Colonic mucosa (tissue), 4 donors: ENCODE measurements at places on chromosomes 7 and 10. TPM values are rescaled to one million over a fixed set of nuclear protein-coding genes. Genes with fewer than 3 reads are reported as not detected.

The HOXA11 gene
- total RNA-seq = 3.7 TPM

GRCh38 chr10:69847883-69848282 is 46.2 kb downstream of the COL13A1 start:
- H3K27ac ChIP-seq = no peak overlapping the region
- DNase-seq = no peak
- no peaks in the 10 kb centered on the region for H3K27me3 ChIP-seq
- H3K4me1 ChIP-seq = no peaks in the 10 kb centered on the region
- H3K4me3 ChIP-seq = no peak overlapping the region

DNA sequence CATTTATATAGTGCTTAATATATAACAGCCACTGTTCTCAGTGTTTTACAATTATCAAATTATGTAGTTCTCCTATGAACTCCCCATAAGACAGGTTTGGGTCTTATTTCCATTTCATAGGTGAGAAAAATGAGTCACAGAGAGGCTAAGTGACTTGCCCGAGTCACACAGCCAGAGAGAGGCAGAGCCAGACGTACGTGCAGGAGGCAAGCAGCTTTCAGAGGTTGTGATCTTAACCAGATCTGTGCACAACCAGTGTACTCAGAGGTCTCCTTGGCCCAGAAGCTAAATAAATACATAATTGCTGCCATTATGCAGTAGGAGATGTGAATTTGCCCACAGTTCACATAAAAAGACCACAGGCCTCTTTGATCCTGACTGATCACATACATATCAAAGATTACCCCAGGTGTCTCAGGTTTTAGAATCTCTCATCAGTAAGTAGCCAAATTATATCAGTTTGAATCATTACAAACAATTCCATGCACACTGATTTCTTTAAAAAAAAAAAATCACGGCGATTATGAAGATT is 304.7 kb upstream of the AOAH start:
- no peak for DNase-seq
- H3K27ac ChIP-seq = no peak overlapping the region
- H3K4me3 ChIP-seq = no peak overlapping the region
- H3K4me1 ChIP-seq = no peaks in the 10 kb centered on the region

DNA sequence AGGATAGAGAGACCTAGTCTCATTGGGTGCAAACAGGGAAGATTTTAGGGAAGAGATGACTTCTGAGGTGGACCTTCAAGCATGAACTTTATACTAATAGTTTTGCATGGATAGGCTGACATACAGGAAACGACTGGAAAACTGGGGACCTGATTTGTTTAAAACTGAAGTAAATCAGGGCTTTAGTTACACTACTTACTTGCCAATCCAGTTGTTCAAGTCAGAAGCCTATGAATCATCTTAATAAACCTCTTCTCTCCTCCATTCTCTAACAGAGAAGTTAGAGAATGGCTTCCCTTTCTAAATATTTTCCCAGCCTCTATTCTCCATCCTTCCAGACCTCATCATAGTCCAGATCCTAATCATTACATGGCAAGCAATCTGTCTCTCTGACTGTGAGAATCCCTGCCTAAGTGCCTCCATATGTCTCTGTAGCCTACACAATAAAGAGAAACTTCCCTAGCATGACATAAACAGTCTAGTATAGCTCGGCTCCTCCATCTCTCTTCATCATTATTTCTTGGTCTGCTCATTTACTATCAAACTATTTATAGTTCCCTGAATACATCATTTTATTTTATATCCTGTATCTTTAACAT is 55.8 kb downstream of the PRKG1 start:
- H3K4me1 ChIP-seq = no peaks in the 10 kb centered on the region
- H3K27me3 ChIP-seq = no peaks in the 10 kb centered on the region
- no peak for DNase-seq
- no peak overlapping the region for H3K27ac ChIP-seq

DNA sequence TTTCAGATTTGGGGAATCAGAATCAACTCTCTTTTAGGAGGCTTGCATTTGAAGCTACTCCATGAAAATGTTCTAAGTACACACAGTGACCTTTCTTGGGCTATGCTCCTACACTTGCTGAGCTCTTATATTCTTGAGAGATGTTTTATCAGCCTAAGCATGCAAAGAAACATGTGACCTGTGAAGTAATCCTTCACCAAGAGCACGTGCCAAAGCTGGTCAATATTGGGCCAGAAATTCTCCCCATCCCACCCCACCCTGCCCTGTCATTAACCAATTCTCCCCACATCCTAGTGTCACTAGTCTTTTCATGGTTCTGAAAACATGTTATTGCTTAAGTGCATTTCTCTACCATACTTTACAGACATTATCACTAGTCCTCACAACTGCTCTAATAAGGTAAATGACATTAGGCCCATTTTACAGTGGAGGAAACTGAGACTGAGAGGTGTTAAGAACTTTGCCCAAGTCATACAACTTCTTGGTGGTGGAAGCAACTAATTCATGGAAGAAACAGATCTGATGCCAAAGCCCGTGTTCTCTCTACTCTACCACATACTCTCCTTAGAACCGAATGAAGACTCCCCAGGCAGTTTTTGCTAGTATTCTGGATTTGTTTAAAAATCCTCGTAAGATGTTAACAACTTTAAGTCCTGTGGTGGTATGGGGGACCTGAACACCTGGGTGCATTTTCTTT is 200.6 kb downstream of the PTEN start:
- no peaks in the 10 kb centered on the region for H3K36me3 ChIP-seq
- H3K27ac ChIP-seq = no peak overlapping the region
- no peak overlapping the region for H3K4me3 ChIP-seq
- H3K4me1 ChIP-seq = no peaks in the 10 kb centered on the region

DNA sequence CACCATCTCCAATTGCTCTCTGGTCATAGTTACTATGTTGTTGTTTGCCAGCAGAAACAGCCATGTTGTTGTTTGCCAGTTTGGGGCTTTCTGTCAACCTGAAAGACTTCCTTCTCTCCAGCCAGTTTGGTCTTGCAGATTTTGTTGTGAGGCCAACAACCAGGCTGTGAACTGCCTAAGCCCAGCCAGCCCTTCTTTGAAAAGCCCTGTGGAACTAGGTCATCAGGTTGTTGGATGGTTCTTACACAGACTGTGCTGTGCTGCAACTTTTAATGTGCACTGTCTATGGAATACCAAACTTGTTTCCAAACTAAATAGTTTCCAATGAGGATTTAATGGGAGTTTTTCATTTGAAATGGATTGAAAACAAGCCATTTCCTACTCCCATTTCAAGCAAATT is 592.7 kb upstream of the GALNT17 start:
- no peaks in the 10 kb centered on the region for H3K4me1 ChIP-seq
- no peaks in the 10 kb centered on the region for H3K27me3 ChIP-seq
- DNase-seq = no peak
- H3K4me3 ChIP-seq = no peak overlapping the region

GRCh38 chr7:113831556-113831955 is 87.3 kb downstream of the PPP1R3A start:
- no peaks in the 10 kb centered on the region for H3K4me1 ChIP-seq
- H3K36me3 ChIP-seq = no peaks in the 10 kb centered on the region
- H3K27me3 ChIP-seq = no peaks in the 10 kb centered on the region
- no peak for DNase-seq

The UPP1 gene
- total RNA-seq = 41.9 TPM

- no peaks in the 10 kb centered on the region for H3K36me3 ChIP-seq
- no peak overlapping the region for H3K4me3 ChIP-seq
- H3K4me1 ChIP-seq = no peaks in the 10 kb centered on the region
- no peaks in the 10 kb centered on the region for H3K27me3 ChIP-seq
Observed at GRCh38 chr7:139294241-139294640, 46.9 kb upstream of the FMC1 start.

DNA sequence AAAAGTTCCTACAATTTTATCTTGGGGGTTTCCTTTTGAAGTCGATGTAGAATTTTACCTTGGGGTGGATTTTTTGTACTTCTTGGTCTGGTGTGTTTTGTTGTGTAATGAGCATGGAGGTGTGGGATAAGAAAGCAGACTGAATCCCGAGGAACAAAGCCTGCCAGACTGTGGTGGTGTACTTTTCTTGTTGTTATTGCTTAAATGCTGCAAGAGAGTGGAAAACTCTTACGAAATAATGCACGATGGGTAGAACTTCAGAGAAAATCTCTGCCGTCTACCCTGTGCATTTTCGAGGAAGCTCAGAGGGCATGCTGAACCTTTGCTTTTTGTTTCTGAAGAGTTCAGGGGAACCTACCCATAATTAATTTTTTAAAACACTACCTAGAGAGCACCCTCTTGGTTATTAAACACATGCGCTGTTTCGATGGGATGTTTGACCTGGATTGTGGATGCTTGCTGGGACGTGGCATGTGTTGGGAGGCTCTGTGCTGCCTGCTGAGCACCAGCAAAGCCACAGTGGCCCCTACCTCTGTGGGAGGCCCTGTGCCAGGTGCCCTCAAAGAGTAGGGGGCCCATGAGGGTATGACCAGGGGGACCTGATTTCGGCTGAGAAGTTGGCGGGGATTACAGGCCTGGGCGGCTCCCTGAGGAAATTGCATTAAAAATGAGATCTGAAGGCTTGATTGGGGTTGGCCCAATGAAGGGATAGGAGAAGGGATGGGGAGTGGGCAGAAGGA is 94.1 kb downstream of the TCF7L2 start:
- no peaks in the 10 kb centered on the region for H3K36me3 ChIP-seq
- H3K4me3 ChIP-seq = no peak overlapping the region
- no peaks in the 10 kb centered on the region for H3K4me1 ChIP-seq

The ASB15 gene
- not detected for total RNA-seq

GRCh38 chr10:76177936-76178335 is 746.5 kb downstream of the LRMDA start:
- no peak overlapping the region for H3K27ac ChIP-seq
- no peaks in the 10 kb centered on the region for H3K27me3 ChIP-seq
- no peak for DNase-seq
- no peaks in the 10 kb centered on the region for H3K36me3 ChIP-seq
- no peaks in the 10 kb centered on the region for H3K4me1 ChIP-seq

GRCh38 chr7:28067171-28067570 is 113.4 kb downstream of the JAZF1 start:
- H3K4me3 ChIP-seq = no peak overlapping the region
- no peaks in the 10 kb centered on the region for H3K27me3 ChIP-seq
- H3K27ac ChIP-seq = no peak overlapping the region
- H3K4me1 ChIP-seq = no peaks in the 10 kb centered on the region

DNA sequence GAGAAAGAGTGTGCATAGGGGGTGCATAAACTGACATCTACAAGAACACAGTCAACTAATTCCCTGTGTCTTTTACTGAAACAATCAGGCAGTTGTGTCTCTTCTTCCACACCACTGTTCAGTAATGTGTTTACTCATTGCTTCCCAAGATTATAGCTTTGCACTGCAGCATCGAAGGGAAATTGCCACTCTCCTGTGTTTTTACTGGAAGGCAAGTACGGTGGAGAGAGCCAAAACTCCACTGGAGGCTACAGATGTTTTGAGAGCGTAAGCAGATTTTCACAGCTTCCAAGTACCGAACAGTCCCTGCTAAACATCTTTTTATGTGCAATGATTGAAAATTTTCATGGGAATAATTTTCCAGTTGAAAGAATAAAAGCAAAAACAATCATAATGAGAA is 510.5 kb upstream of the AKR1E2 start:
- no peaks in the 10 kb centered on the region for H3K4me1 ChIP-seq
- DNase-seq = no peak
- H3K4me3 ChIP-seq = no peak overlapping the region
- no peaks in the 10 kb centered on the region for H3K36me3 ChIP-seq
- H3K27me3 ChIP-seq = no peaks in the 10 kb centered on the region

The CYTH3 gene
- total RNA-seq = 9.1 TPM

The CFAP70 gene
- 0.64 TPM for total RNA-seq

GRCh38 chr7:155182406-155182970 is 112.4 kb downstream of the HTR5A start:
- H3K36me3 ChIP-seq = no peaks in the 10 kb centered on the region
- H3K4me1 ChIP-seq = no peaks in the 10 kb centered on the region
- H3K27me3 ChIP-seq = no peaks in the 10 kb centered on the region
- H3K4me3 ChIP-seq = no peak overlapping the region
- no peak for DNase-seq
- H3K27ac ChIP-seq = no peak overlapping the region

- H3K4me1 ChIP-seq = no peaks in the 10 kb centered on the region
- no peaks in the 10 kb centered on the region for H3K36me3 ChIP-seq
- H3K4me3 ChIP-seq = no peak overlapping the region
- H3K27ac ChIP-seq = no peak overlapping the region
- no peak for DNase-seq
- no peaks in the 10 kb centered on the region for H3K27me3 ChIP-seq
Observed at GRCh38 chr7:42002654-42003053, 234.4 kb downstream of the GLI3 start.

GRCh38 chr7:17022920-17023319 is 141.1 kb upstream of the AGR3 start:
- peaks cover 5% of the 10 kb centered on the region for H3K4me1 ChIP-seq
- no peaks in the 10 kb centered on the region for H3K27me3 ChIP-seq
- no peak for DNase-seq

The XRCC2 gene
- 1.3 TPM for total RNA-seq

The RNLS gene
- 19.1 TPM for total RNA-seq

- H3K4me1 ChIP-seq = no peaks in the 10 kb centered on the region
- no peak overlapping the region for H3K4me3 ChIP-seq
- H3K27me3 ChIP-seq = no peaks in the 10 kb centered on the region
- no peak overlapping the region for H3K27ac ChIP-seq
- no peak for DNase-seq
Observed at GRCh38 chr10:126872768-126873167, 32.5 kb upstream of the DOCK1 start.

GRCh38 chr10:79063071-79063491 is 5.7 kb upstream of the ZMIZ1 start:
- H3K4me1 ChIP-seq = peaks cover 17% of the 10 kb centered on the region
- H3K36me3 ChIP-seq = no peaks in the 10 kb centered on the region
- H3K4me3 ChIP-seq = no peak overlapping the region
- peak; percentile 21 for DNase-seq
- H3K27ac ChIP-seq = no peak overlapping the region

The ACTR3C gene
- total RNA-seq = 29.6 TPM

- DNase-seq = peak; percentile 37
- H3K4me1 ChIP-seq = no peaks in the 10 kb centered on the region
- no peak overlapping the region for H3K4me3 ChIP-seq
- no peaks in the 10 kb centered on the region for H3K36me3 ChIP-seq
Observed at GRCh38 chr7:116258734-116259133, 48.4 kb downstream of the TES start.

GRCh38 chr10:98367604-98368451 is 47.2 kb downstream of the PYROXD2 start:
- H3K4me1 ChIP-seq = no peaks in the 10 kb centered on the region
- no peak for DNase-seq
- no peak overlapping the region for H3K4me3 ChIP-seq
- no peaks in the 10 kb centered on the region for H3K36me3 ChIP-seq
- no peaks in the 10 kb centered on the region for H3K27me3 ChIP-seq
- no peak overlapping the region for H3K27ac ChIP-seq

- H3K36me3 ChIP-seq = no peaks in the 10 kb centered on the region
- no peak overlapping the region for H3K4me3 ChIP-seq
- no peaks in the 10 kb centered on the region for H3K27me3 ChIP-seq
Observed at GRCh38 chr10:34681933-34682332, 133.2 kb downstream of the PARD3 start.

The TMEM130 gene
- 1.5 TPM for total RNA-seq

DNA sequence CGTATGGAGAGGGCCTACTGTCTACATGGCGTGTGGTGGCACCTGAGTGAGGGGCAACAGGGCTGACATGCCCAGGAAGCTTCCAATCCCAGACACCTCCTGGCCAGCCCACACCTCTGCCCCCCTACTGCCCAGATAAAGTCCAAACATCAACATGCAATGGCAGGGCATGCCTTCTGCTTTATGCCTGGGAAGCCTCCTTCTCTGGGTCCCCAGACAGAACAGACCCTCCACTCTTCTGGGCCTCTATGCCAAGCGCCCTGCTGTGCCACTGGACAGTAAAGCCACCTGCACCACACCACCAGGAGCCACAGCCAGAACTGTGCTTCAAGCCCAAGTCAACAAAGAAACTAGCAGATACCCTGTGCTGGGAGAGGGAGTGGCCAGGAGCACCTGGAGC is 12.5 kb downstream of the TMEM72 start:
- H3K4me1 ChIP-seq = no peaks in the 10 kb centered on the region
- H3K36me3 ChIP-seq = no peaks in the 10 kb centered on the region
- no peaks in the 10 kb centered on the region for H3K27me3 ChIP-seq
- no peak overlapping the region for H3K4me3 ChIP-seq
- H3K27ac ChIP-seq = no peak overlapping the region
